ENCODE measurements at places on chromosomes 11 and 22.

DNA sequence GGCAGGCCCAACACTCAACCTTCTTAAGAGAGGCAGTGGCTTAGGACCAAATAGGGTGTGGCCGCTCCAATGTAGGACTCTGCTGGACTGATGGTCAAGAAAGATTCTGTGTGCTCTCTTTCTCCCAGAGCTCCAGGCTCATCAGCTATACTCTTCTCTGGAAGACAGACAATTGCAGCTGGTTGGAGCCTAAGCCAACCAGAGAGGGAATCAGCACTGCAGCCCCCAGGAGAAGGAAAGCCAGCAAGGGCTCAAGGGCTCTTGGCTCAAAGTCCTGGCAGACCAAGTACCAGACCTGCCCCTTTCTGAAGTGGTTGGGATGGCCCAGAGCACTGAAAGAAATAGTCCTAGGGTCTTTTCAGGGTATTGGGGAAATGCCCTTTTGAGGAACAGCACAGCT is 1077.3 kb downstream of the NTM start:
- no peak for DNase-seq

DNA sequence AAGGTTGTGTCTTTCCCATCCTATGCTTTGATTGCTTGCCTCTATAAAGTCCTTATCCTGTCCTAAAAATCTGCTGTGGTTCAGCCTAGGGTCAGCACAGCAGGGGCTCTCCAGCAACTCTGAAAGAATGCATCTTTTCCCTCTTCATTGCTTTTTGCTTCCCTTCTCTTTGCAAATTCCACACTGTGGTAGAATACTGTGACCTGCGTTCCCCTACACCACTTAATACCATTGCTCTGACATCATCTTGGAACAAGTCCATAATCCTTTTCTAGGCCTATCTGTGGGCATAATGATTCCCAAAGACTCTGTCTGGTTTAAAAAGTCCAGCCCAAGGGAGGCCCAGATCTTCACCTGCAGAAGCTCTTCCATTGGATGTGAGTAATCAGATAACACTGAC is 177.7 kb downstream of the NAV2 start:
- DNase-seq: no peak

- no peak for DNase-seq
Observed at GRCh38 chr22:49710746-49711145, 116.9 kb downstream of the BRD1 start.

- DNase-seq: no peak
Observed at GRCh38 chr22:30047364-30047738, 32.9 kb upstream of the HORMAD2 start.

GRCh38 chr22:47022075-47022473 is 259.6 kb downstream of the TBC1D22A start:
- no peak for DNase-seq

- DNase-seq: no peak
Observed at GRCh38 chr22:38414009-38414395, 41.0 kb downstream of the KCNJ4 start.

GRCh38 chr11:8928981-8929615 is 3.6 kb downstream of the C11orf16 start:
- no peak for DNase-seq

- peak; percentile 20 for DNase-seq
Observed at GRCh38 chr11:92226331-92227229, 2.0 kb downstream of the FAT3 start.

- DNase-seq: no peak
Observed at GRCh38 chr22:29481265-29482000, 1.4 kb downstream of the NEFH start.

DNA sequence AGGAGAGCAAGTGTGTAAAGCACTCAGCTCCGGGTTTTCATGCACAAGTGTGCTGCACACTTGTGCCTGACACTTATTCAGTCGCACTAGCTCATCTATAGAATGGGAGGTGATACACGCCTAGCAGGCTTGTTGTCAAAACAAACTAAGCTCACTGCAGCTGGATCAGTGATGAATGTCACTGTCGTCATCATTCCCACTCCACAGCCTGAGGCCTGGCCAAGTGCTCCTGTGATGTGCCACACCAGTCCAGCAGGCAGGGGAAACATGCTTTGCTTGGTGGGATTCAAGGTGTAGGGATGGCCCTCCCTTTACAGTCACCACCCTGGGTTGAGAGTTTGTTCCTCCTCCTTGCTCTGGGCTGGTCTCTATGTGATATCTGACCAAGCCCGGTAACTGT is 6.8 kb downstream of the MPST start:
- DNase-seq: no peak

- no peak for DNase-seq
Observed at GRCh38 chr11:2186669-2187279, 15.2 kb upstream of the TH start.

GRCh38 chr22:30217698-30218560 is 28.6 kb downstream of the LIF start:
- no peak for DNase-seq

DNA sequence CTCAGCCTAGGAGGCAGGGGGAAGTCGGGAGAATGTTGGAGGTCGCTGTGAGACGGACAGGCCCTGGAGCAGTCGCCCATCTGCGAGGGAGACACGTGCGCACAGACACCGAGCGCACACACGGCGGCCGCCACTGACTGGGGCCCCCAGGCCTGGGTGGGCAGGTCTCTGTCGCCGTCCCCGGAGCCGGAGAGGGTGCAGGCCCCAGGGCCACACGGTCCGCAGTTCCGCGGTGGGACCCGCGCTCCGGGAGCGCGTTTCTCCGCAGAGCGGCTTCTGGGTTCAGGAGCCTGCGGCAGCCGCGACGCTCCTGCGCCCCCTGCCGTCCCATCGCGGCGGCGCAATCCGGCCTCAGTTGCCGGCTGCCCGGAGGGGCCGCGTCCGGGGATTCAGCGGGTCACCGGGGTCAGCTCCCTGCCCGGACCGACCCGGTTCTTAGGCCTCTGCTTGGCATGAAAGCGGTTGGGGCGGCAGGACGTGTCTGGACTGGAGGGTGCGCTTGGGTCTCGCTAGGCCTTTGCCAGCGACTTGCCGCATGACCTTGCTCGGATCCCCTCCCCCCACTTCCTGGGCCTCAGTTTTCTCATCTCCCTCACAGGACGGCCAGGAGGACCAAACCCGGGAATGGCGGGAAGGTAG is 31.2 kb downstream of the PDE2A start:
- DNase-seq: peak; percentile 58

GRCh38 chr11:61482513-61482912 is 26.0 kb upstream of the LRRC10B start:
- no peak for DNase-seq

- DNase-seq: no peak
Observed at GRCh38 chr22:43262990-43263644, 76.2 kb upstream of the TTLL12 start.

- DNase-seq: peak; percentile 29
Observed at GRCh38 chr11:112610996-112611750, 350.0 kb upstream of the NCAM1 start.

GRCh38 chr22:48320683-48321451 is 1506.8 kb downstream of the BRD1 start:
- DNase-seq: peak; percentile 48

DNA sequence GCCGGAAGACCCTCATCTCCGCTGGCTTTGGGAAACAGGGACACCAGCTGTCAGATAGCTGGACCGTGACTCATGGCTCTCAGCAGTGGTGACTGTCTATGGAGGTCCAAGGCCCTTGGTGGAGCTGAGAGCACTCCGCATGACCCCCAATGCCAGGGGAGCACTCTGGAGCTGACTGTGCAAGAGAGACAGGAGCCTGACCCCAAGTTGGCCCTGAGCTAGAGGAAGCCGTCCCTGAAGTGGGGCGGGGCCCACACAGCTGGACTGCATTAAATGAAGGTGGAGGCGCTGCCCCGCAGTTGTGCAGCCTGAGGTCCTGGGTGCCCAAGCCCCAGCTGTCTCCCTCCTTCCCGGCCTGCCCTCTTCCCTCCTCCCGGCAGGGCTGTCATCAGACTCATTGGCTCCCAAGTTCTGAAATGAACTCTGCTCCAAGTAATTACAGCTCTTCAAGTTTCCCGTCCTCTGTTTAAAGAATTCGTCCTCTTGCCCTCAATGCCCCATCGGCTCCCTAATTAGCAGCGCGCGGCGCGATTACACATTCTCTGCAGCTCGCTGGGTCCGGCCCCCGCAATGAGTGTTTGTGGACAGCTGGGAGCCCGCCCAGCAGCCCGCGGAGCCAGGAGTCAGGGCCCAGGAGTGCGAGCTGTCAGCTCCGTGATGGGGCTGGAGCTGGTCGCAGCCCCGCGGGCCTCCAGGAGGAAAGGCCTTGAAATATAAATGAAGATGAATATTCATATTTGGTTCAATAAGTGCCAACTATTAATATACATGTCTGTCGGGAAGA is 93.2 kb upstream of the LMO1 start:
- DNase-seq: peak; percentile 20

DNA sequence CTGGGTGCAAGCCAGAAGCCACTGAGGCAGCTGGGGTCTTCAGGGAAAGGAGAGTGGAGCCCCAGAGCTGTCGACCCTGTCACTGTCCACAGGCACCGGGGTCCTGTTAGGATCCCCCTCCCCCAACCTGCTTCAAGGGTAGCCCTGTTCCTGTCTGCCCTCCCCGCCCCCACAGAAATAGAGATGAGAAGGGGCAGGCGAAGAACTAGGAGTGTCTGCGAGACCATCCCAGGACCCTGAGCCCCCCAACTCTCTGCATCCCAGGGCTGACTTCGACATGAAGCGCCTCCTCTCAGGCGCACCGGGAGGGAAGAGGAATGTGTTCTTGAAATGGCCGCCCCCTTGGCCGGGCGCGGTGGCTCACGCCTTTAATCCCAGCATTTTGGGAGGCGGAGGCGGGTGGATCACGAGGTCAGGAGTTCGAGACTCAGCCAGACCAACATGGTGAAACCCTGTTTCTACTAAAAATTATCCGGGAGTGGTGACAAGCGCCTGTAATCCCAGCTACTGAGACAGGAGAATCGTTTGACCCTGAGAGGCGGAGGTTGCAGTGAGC is 607 bp upstream of the ZNF70 start:
- DNase-seq: no peak

DNA sequence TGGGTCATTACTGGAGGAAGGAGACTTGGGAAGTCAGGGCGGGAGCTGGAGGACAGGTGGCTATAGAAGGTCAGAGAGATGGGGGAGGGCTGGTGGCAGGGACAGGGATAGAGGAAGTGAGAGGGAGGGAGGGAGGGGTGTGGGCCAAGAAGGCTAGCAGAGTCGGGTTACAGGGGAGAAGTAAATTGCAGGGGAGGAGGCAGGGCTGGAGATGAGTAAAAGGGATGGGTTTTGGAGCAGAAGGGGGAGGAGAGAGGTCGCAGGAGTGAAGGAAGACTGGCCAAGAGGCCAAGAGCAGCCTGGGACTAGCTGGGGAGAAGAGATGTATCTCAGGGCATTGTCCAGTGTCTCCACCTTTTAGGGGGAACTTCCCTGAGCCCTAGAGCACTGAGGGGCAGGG is 33.0 kb downstream of the LRRC10B start:
- peak; percentile 53 for DNase-seq

GRCh38 chr11:134352111-134352510 is 20.3 kb downstream of the GLB1L2 start:
- DNase-seq: no peak

- DNase-seq: no peak
Observed at GRCh38 chr22:23682827-23683355, 7.9 kb upstream of the RGL4 start.

- DNase-seq: peak; percentile 63
Observed at GRCh38 chr22:47154621-47155081, 392.2 kb downstream of the TBC1D22A start.

GRCh38 chr11:105858841-105859240 is 163.2 kb downstream of the MSANTD4 start:
- peak; percentile 15 for DNase-seq

DNA sequence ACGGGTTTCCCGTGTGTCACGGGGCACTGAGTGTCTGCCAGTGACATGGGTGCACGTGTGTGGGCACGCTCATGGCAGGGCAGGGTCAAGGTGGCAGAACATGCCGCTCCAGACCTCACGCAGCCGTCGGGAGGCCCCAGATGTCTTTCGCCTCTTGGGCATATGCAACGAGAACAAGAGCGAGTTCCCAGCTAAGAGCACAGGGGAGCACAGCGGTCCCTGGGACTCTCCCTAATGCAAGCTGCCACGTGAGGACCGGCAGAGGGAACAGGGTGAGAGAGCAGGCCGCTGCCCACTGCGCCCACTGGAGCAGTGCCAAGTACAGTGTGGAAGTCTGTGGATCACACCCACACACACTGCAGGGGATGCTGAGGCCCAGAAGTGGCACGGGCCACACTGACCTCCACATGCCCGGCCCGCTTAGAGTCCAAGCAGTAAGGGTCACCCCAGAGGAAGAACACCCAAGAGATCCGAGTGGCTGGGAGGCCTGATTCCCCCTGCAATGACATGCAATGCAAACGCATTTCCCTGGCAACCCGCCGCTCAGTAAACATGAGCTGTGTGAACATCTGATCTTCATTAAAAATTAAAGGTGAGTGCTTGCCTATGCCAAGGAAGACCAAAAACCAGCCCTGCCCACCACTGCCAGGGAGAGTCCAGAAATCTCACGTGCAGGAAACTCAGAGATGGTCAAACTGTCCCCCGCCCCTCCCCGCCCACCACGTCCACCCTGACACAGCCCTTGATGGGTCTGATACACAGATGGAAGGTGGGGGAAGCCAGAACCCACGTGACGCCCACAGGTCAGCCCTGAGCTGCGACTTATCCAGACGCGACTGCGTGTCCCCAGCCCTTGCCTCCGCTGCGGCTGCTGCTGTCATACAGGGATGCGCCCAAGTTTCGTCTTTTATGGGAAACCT is 11.7 kb downstream of the CERK start:
- no peak for DNase-seq

- DNase-seq: peak; percentile 26
Observed at GRCh38 chr11:62025487-62026105, 58.2 kb upstream of the FTH1 start.

- DNase-seq: no peak
Observed at GRCh38 chr11:27124514-27125264, 84.1 kb downstream of the BBOX1 start.

DNA sequence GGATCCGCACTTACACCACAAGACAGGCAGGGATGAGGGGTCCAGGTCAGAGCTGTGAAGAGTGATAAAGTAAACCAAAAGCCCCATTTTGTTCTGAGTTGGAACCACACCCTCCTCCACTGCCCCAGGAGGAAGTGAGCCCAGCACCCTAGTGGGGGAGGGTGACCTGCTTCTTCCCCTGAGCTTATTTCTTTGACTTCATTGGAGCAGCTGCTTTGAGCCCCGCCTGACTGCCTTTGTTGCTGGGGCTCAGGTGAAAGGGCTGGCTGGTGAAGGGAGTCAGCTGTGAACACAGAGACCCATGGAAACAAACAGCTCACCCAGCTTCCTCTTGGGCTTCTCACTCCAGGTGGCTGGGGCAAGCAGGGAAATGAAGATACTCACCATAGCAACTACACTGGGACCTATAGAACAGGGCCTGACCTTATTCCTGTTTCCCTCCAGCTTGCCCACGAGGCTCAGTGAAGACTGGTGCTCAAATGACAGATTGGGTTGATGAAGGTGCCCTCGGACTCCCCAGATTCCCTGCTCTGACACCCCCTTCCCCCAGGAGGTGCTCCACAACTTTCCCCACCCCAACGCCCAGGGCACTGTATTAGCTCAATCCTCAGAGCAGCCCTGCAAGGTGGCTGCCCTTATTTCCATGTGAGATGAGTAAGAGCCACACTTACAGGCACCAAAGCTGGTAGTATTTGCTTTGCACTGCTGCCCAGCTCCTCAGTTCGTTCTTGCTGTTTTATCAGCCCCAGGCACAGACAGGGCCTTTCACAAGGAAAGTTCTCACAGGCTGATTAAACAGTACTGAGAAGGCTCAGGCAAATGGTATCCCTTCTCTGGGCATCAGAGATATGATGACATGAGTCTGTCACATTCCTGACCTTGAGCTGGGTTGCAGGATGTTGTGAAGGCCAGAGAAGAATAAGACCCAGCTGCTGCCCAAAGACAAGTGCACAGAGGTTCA is 2.4 kb downstream of the UCP2 start:
- DNase-seq: no peak

Measured in muscle of arm (tissue), 14 donors.